CD4-positive, alpha-beta memory T cell (primary cell): ENCODE measurements at places on chromosomes 1 and 21. TPM values are rescaled to one million over a fixed set of nuclear protein-coding genes. Genes with fewer than 3 reads are reported as not detected.

CD52 gene
- 8,660 TPM for polyA plus RNA-seq

COL16A1 gene
- not detected for polyA plus RNA-seq

- DNase-seq, result no peak
Measured at GRCh38 chr1:115842948-115843347, 2.0 kb upstream of the NHLH2 start.

DNA sequence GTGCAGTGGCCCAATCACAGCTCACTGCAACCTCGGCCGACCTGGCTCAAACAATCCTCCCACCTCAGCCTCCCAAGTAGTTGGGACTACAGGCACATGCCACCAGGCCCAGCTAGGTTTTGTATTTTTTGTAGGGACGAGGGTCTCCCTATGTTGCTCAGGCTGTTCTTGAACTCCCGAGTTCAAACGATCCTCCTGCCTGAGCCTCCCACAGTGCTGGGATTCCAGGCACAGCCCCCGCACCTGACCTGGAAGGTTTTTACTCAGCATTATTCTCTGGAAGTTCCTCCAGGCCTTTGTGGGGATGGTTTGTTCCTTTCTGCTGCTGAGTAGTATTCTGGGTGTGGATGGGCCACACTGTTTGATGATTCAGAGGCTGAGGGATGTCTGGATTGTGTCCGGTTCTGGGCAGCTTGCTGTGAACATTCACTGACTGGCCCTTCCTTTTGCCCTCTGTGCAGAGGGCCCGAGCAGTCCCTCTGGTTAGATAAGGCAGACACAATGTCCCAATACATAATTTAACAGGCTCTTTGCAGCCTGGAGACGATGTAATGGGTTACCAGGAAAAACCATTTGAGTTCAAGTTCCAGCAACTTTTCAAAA lies 6.0 kb upstream of the TRAPPC10 start:
- no peak for DNase-seq
